ENCODE measurements at places on chromosomes 1 and 21.
A peak's percentile ranks its signal among the peaks of the same experiment; 100 is the strongest.

DNA sequence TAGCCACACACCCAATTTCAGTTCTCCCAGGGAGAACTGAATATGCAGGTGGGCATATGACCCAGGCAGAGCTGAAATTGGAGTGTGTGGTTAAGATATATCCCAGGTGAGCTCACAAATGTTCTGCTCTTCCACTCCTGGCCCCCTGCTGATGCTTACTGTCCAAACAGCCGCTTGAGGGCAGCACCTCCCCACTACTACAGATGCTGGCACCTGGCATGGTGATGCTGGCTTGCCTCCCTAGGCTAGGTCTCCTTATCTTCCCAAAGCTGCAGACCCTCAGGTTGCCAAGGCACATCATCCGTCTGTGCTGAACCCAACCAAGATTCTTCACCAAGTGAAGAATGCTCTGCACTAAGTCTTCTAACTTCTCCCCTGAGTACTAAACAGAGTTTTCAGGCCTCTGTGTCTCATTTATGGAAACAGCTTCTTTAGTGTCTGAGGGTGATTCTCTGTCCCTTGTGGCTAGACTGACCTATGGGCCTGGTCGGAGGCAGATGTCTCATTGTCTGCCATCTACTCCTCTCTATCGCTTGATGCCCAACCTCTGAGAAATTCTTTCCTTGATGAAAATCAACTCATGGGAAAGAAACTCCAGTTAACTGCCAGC is 27.2 kb downstream of the XCL1 start:
- DNase-seq, result peak; percentile 51

GRCh38 chr1:95034506-95034905 is 38.2 kb downstream of the ALG14 start:
- no peak for DNase-seq

DNA sequence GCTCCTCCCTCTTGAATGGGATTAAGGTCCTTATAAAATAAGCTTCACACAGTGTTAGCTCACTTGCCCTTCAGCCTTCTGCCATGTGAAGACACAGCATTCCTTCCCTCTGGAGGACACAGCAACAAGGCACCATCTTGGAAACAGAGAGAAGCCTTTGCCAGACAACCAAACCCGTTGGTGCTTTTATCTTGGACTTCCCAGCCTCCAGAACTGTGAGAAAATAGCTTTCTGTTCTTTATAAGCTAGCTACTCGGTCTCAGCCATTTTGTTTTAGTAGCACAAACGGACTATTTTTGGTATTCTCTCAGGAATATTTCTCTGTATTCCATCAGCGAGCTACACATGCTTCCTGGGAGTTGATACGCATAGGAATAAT is 58.6 kb upstream of the IRF2BP2 start:
- no peak for DNase-seq

DNA sequence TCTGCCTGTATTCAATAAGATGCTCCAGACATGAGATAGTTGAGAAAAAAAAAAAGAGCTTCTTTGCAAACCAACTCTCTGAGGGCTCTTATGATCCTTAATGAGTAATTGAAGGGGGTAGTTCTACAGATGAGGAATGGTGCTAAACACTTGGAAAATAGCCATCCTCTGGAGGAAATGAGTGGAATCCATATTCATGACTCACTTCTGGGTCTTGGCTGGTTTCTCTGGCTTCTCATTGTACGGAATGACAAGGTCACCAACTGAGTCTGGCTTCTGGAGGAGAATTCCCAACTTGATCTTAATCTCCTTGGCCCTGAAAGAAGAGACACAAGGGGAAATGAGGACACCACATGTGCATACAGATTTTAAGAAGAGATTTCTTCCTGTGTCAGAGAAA is 34.7 kb downstream of the RGS5 start:
- DNase-seq, result no peak

DNA sequence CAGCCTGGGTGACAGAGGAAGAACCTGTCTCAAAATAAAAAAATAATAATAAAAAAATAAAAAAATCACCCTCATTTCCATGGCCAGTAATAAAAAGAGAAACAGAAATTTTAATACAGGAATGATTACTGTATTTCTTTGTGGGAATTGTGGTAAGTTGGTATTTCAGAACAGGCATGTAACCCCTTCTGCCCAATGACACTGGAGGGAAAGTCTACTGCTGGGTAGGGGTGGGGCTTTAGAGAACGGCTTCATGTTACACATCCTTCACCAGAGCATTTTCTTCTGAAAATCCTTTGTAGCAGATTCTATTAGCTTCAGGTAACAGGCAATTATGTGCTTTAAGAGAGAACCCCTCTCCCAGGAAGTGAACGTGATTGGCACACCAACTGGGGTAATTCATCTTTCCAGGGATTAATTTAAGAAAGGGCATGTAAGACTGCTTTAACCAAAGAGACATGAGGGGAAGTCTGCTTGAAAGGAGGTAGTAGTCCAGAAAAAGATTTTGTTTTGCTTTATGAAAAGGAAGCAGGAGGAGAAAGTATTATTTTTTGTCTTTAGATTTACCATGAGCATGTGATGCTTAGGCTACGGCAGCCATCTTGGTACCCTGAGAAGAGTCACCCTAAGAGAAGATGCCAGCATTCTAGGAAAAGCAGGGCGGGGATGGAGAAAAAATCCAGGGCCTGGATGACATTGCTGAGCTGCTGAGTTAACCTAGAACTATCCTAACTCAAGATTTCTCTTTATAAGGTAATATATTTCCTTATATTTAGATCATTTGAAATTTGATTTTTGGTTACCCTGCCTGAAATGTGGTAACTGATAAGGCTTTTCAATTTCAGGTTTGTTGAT is 57.7 kb upstream of the DPT start:
- DNase-seq, result no peak

DNA sequence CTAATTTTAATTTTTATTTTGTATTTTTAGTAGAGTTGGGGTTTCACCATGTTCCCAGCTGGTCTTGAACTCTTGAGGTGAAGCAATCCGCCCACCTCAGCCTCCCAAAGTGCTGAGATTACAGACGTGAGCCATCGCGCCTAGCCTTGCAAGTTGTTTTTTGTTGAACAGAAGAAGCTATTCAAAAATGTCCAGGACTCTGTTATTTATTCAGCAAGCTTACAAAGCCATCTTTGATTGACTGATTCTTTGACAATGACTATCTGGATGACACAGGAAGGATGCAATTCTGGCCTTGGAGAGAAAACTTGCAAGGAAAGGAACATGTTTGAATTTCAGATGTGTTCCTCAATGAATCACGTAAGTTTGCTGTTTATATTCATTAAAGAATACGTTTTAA is 63.5 kb downstream of the MAP3K7CL start:
- DNase-seq, result no peak

- DNase-seq, result no peak
These were observed 10.5 kb downstream of the C1orf115 start for GRCh38 chr1:220700556-220701179.

DNA sequence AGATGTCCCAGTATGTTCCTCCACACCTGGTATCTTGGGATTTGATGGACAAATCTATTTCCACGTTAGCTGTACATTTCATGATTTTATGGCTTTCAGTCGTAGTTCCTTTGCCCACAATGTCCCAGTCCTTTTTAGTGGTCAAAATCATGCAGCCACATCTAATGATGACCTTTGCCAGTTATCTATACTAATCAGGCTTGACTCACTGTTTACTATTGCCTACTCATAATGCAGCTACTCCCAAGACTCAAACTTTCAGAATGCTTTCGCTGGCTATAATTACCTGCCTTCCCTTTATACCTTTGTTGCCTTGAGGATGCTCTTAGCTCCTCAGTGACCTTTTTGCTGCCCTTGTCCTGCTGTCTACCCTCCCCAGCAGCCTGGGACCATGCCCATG is 6.4 kb downstream of the NOS1AP start:
- DNase-seq, result no peak

GRCh38 chr1:210272666-210273065 is 40.1 kb downstream of the SERTAD4 start:
- DNase-seq, result no peak

DNA sequence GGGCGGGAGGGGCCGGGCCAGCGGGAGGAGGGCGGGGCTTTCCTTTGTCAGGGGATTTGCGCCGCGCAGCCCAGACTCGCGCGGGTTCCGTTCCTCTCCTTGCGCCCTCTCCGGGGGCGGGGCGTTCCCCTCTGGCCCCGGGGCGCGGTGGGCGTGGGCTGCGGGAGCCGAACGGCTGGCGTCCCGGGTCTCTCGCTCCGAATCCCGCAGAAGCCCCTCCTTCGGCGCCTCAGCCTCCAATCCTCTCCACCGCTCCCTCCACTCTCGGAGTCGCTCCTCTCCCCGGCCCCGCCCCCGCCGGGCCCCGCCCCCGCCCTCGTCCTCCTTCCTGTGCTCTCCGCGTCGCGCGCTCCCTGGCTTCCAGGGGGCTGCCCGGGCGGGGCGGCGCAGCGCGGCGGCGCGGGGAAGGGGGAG is 82.8 kb upstream of the BMP8A start:
- DNase-seq, result peak; percentile 70

GRCh38 chr1:11062965-11063401 is 3.2 kb upstream of the SRM start:
- DNase-seq, result no peak

DNA sequence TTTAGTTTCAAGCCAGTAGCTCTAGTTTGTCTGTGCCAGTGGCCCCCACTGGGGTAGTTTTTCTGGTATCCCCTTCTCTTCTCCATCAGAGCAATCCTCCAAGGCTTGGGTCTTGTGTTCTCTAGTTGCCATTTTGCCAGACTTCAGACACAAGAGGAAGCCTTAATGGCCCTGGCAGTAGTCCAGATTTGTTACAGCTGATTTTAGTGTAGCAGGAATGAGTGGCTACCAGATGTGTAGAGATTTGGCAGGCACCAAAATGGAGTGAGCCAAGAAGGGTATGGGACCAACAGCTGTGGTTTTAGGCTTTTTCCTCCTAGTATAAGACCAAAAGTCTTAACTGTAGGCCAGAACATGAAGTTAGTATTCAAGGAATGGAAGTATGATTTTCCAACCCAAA is 56.8 kb downstream of the ACP6 start:
- DNase-seq, result no peak

GRCh38 chr1:89719502-89720306 is 86.8 kb downstream of the LRRC8C start:
- DNase-seq, result no peak

DNA sequence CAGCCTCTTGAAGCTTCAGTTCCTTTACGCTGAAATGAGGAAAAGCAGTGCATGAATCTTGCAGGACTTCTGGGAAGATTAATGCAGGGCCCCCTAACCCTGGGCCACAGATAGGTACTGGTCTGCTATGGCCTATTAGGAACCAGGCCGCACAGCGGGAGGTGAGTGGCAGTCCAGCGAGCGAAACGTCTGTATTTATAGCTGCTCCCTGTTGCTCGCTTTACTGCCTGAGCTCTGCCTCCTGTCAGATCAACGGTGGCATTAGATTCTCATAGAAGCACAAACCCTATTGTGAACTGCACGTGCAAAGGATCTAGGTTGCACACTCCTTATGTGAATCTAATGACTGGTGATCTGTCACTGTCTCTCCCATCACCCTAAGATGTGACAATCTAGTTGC is 130.2 kb downstream of the CHRM3 start:
- no peak for DNase-seq

GRCh38 chr1:21622466-21623315 is 46.5 kb downstream of the RAP1GAP start:
- peak; percentile 49 for DNase-seq

DNA sequence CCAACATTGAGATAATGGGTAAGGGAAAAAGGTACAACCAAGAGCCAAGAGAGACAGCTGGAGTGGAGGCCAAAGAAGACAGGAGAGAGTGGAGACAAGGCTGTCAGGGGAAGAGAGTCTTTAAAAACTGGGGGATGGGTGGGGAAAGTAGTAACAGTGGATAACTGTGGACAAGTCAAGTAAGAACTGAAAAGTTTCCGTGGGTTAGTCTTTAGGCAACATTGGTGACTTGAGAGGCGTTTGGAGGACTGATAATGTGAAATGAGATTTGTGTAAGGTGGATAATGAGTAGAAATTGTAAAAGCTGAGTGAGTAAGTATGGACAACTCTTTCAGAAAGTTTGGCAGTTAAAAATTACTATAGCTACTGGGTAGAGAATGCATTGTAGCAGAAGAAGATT is 10.4 kb downstream of the PPP2R5A start:
- DNase-seq, result no peak

GRCh38 chr1:214989341-214989740 is 93.2 kb upstream of the KCNK2 start:
- no peak for DNase-seq

- DNase-seq, result no peak
These were observed 123.7 kb upstream of the GJB5 start for GRCh38 chr1:34631126-34631525.

- DNase-seq, result no peak
These were observed 212.8 kb downstream of the PBX1 start for GRCh38 chr1:164771619-164772361.

DNA sequence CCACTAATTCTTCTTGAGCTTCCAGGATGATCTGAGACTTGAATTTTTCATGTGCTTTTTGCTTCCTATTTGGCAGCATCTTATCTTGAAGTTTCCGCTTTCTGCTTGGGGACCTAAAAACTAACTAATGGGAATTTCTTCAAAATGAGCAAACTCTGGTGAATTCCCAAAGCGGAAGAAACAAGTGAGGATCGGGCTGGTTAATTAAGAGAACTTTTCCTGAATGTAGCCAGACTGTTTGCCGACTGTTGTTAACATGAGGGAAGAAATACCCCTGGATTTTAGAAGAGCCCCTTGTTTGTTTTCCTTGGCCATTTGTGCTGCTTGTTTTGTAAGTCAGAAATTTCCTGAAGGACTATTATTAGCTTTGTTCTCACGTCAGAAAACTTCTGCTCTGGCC is 6.1 kb upstream of the SELE start:
- no peak for DNase-seq

GRCh38 chr21:42469272-42469671 is 26.8 kb downstream of the RSPH1 start:
- no peak for DNase-seq

GRCh38 chr1:148160343-148161052 is 8.4 kb upstream of the NBPF11 start:
- no peak for DNase-seq

- no peak for DNase-seq
These were observed 22.0 kb upstream of the VAMP3 start for GRCh38 chr1:7749126-7749525.

- no peak for DNase-seq
These were observed 3.8 kb downstream of the COQ8A start for GRCh38 chr1:226943927-226944326.

DNA sequence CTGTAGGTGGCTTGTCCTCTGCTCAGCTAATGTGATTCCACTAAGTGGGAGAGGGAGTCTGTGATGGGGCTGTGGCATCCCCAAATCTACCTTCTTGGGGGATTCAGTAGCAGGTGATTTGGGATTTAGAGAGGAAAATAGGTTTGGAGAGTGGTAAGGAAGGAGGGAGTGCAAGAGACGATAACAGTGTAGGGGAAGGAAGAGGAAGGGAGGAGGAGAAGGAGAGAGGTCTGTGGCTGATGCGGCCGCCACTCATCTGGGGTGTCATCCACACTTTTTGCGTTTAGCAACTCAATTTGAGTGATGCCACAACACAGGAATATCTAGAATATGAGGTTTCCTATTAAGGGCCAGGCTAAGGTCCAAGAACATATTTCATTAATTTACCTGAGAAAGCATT is 23.8 kb upstream of the PCP4 start:
- no peak for DNase-seq
